Astrocyte (in vitro differentiated cells and primary cell): ENCODE measurements at places on chromosomes 7 and 10. TPM values are rescaled to one million over a fixed set of nuclear protein-coding genes. Genes with fewer than 3 reads are reported as not detected.

The AKR1B15 gene
- total RNA-seq: not detected in 2 replicates

The EPHB6 gene
- total RNA-seq: 15.7 and 16.2 TPM in 2 replicates

The ZNF239 gene
- total RNA-seq: 5.3 and 5.7 TPM in 2 replicates

The CCDC186 gene
- 28.8 and 30.9 TPM in 2 replicates for total RNA-seq

The GPC2 gene
- total RNA-seq: 6.5 and 7.6 TPM in 2 replicates

The PNLIPRP2 gene
- total RNA-seq: not detected in 2 replicates

The CDC14C gene
- 0.14 and 0.17 TPM in 2 replicates for total RNA-seq

The PNLIPRP3 gene
- not detected in 2 replicates for total RNA-seq

The HKDC1 gene
- total RNA-seq: 4.2 and 4.3 TPM in 2 replicates

The CYP3A7 gene
- total RNA-seq: not detected in 2 replicates

The CXCL12 gene
- 23.7 and 48.2 TPM in 2 replicates for total RNA-seq

The OR2F2 gene
- not detected in 2 replicates for total RNA-seq

The TCAF2 gene
- total RNA-seq: 1.9 and 2.0 TPM in 2 replicates

The RAMP3 gene
- not detected in 2 replicates for total RNA-seq

The MSMB gene
- not detected in 2 replicates for total RNA-seq

The GUSB gene
- total RNA-seq: 18.3 and 20.0 TPM in 2 replicates

The WIPF3 gene
- total RNA-seq: 0.87 and 1.0 TPM in 2 replicates
